ENCODE measurements at places on chromosomes 4 and X. TPM values are rescaled to one million over a fixed set of nuclear protein-coding genes. Genes with fewer than 3 reads are reported as not detected.

- H3K36me3 ChIP-seq: no peaks in the 10 kb centered on the region
- H3K4me3 ChIP-seq: no peak overlapping the region
- DNase-seq: no peak
- H3K27me3 ChIP-seq: no peaks in the 10 kb centered on the region
- no peak overlapping the region for H3K27ac ChIP-seq
These were observed 33.5 kb downstream of the NAT8L start for GRCh38 chr4:2092669-2093053.

- no peak overlapping the region for H3K4me3 ChIP-seq
- no peaks in the 10 kb centered on the region for H3K27me3 ChIP-seq
- no peak for DNase-seq
- peaks cover 10% of the 10 kb centered on the region for H3K4me1 ChIP-seq
These were observed 13.2 kb downstream of the CA5B start for GRCh38 chrX:15751155-15751819.

DNA sequence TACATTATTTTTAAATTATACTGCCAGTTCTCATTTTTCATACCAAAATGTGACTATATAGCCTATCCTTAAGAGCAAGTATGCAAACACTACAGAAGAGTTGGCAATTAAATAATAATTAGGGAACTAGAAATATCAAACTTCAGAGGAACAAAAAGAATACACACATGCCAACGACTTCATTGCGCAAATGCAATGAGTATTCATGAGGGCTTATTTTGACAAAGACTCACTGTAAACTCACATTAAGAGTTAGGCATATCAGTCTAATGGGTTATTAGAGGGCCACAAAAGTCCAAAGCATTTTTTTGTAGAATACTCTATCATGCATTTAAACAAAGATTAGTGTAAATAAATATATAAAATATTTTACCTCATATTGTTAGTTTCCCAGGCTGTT, 31.6 kb downstream of the SLC10A7 start:
- no peak overlapping the region for H3K27ac ChIP-seq
- no peaks in the 10 kb centered on the region for H3K36me3 ChIP-seq

DNA sequence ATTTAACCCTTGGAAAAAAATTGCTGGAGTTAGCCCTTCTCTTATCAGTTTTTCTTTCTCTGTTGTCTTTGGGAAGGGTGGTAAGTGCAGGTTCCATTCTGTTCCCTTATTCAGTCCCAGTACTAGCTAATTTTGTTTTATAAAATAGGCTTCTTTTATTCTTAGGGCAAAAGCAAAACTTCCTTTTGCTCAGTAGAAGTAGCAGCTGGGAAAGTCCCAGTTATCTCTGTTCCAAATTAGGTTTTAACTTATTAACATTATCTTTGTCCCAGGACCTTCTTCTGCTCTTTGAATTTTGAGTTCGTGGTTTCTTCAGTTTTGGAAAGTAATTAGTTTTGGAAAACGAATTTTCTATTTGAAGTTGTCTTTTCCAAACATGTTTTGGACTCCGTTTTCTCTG, 61.1 kb downstream of the BANK1 start:
- H3K36me3 ChIP-seq: no peaks in the 10 kb centered on the region
- H3K27me3 ChIP-seq: no peaks in the 10 kb centered on the region
- H3K27ac ChIP-seq: no peak overlapping the region
- no peak for DNase-seq

GRCh38 chr4:36979533-36979932, 265.0 kb upstream of the NWD2 start:
- no peaks in the 10 kb centered on the region for H3K4me1 ChIP-seq
- H3K27me3 ChIP-seq: no peaks in the 10 kb centered on the region
- no peaks in the 10 kb centered on the region for H3K36me3 ChIP-seq
- no peak for DNase-seq
- H3K27ac ChIP-seq: no peak overlapping the region

GRCh38 chrX:12986164-12986779, 11.4 kb downstream of the TMSB4X start:
- H3K27me3 ChIP-seq: no peaks in the 10 kb centered on the region
- DNase-seq: no peak
- H3K36me3 ChIP-seq: no peaks in the 10 kb centered on the region
- peaks cover 8% of the 10 kb centered on the region for H3K4me1 ChIP-seq
- H3K27ac ChIP-seq: no peak overlapping the region
- H3K4me3 ChIP-seq: no peak overlapping the region

GRCh38 chr4:95156452-95156765, 392.4 kb downstream of the UNC5C start:
- H3K4me3 ChIP-seq: no peak overlapping the region
- H3K4me1 ChIP-seq: no peaks in the 10 kb centered on the region
- H3K27me3 ChIP-seq: no peaks in the 10 kb centered on the region
- DNase-seq: no peak
- no peak overlapping the region for H3K27ac ChIP-seq

DNA sequence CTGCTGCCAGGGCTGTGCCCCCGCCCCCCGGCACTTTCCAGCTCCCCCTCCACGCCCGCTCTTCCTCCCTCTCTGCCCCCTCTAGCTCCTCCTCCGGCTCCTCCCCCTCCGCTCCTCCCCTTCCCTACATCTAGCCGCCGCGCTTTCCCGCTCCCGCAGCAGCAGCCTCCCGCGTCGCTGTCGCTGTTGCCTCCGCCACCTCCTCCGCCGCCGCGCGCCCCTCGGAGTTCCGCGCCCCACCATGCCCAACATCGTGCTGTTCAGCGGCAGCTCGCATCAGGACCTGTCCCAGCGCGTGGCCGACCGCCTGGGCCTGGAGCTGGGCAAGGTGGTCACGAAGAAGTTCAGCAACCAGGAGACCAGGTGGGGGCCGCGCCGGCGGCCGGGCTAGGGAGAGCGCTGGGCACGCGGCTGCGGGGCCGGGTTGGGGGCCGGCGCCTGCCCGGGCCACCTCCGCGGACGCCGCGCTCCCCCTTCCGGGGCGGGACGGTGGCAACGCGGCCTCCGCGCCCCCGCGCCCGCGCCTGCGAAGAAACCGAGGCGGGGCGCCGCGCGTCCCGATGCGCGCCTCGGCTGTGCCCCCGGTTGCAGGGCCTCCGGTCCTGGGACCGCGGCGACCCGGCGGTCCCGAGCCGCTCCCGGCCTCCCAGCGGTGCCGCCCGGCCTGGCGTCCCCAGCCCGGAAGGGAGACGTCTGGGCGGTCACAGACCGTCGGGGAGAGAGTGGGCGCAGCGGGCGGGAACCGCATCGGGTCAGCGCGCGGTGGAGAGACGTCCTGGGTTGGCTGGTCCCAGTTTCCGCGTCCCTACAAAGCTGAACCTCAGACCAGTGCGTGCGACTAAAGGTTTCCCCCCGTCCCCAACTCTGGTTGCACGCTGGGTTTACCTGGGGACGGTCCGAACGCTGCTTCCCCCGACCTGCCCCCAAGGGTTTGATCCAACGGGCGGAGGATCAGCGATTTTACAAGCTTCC, at the start of gene PRPS2:
PRPS2 (plus strand) TSS at position 156 of the 972 bp plus-strand sequence; CDS start at position 242, 86 bp downstream.
- peak; percentile 83 for DNase-seq
- peak within 1 kb of the TSS; percentile 71 for H3K27ac ChIP-seq
- no peaks in the 10 kb centered on the region for H3K27me3 ChIP-seq
- H3K4me1 ChIP-seq: no peaks in the 10 kb centered on the region

- H3K4me3 ChIP-seq: no peak overlapping the region
- no peaks in the 10 kb centered on the region for H3K36me3 ChIP-seq
- no peak overlapping the region for H3K27ac ChIP-seq
- H3K27me3 ChIP-seq: no peaks in the 10 kb centered on the region
These were observed 10.4 kb upstream of the DCLK2 start for GRCh38 chr4:150067859-150068258.

GRCh38 chr4:8219236-8219635, 20.1 kb downstream of the SH3TC1 start:
- H3K27ac ChIP-seq: no peak overlapping the region
- DNase-seq: no peak
- H3K4me3 ChIP-seq: no peak overlapping the region
- no peaks in the 10 kb centered on the region for H3K4me1 ChIP-seq
- H3K27me3 ChIP-seq: no peaks in the 10 kb centered on the region

- H3K36me3 ChIP-seq: no peaks in the 10 kb centered on the region
- no peaks in the 10 kb centered on the region for H3K4me1 ChIP-seq
- H3K4me3 ChIP-seq: no peak overlapping the region
These were observed 214.3 kb upstream of the PPARGC1A start for GRCh38 chr4:24104158-24104565.

DNA sequence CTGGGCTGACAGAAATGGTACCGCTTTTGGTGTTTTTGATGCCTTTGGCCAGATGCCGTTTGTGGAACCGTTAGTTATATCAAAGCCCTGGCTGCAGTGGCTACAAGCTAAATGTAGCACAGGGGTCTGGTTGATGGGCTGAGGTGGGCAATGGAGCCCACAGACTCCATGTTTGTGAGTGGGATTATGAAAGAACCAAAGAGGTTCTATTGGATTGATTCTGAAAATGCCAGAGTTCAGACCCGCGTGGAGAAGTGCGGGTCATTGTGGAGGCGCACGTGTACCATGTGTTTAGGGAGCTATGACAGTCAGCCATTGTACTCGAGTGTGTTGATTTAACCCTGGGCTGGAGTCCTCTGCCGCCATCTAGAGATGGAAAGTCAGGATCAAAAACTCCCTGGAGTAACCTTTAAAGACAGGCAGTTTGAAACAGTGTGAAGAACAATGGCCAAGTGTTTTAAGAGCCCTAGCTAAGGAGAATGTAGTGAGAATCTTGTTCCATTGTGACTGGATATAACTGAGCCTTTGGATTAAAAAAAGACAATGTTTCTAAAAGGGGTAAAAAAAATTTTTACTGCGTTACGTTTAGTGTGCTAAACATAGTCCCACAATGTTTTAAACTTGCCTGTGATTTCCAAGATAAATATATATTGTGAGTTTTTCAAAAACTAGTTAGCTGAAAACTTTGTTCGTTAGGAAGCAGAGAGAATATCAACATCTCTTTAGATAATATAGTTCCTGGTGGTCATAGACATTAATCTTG, 12.7 kb downstream of the ART3 start:
- no peak overlapping the region for H3K4me3 ChIP-seq
- no peak for DNase-seq
- H3K27ac ChIP-seq: no peak overlapping the region
- no peaks in the 10 kb centered on the region for H3K36me3 ChIP-seq
- no peaks in the 10 kb centered on the region for H3K4me1 ChIP-seq
- no peaks in the 10 kb centered on the region for H3K27me3 ChIP-seq

DNA sequence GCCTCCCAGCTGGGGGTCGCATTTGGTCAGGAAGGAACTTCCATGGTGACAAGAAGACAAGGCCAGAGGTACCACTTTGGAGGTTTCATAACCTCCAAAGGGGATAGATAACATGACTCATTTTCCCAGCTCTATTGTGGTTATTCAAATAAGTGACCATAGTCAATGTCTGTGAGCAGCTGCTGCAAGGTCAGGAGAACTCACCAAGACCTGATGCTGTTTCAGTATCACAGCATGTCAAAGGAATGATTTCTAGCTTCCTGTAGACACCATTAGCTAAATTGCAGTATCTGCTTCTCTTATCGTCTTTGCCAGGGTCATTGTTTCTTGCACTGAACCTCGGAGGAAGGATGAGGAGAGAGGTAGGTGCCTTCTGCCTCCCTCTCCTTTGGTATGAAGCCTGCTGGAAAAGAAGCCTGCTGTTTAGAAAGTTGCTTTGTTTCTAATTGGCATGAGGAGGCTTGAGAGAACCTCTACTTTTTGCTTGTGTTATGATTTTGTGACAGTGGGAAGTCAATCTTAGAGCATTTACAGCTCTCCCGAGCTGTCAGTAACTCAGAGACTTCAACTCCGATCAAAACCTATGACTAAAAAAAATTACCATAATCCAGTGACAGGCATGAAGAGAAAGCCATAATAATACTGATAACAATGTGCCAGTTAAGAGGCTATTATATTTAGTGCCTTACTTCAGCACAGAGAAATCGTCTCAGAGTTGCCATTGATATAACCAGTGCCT, 38.0 kb upstream of the GATB start:
- no peaks in the 10 kb centered on the region for H3K36me3 ChIP-seq
- no peak overlapping the region for H3K4me3 ChIP-seq
- DNase-seq: no peak
- no peaks in the 10 kb centered on the region for H3K27me3 ChIP-seq

DNA sequence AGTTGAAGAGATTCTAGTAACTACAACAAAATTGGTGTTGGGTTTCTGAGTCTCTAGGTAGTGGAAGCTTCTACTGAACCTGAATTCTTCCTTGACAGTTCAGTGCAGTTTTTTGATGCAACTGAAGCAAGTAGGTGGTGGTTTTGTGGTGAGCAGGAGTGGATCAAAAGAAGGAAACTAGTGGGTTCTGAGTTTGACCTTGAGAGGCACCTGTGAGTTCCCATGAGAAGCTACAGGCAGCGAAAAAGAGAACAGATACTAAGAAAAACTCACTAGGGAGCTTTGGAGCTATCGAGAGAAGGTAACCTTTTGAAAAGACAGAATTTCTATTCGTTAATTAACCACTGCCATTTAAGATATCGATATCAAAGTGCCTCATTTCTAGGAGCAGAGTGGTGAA, 145.2 kb downstream of the PDHA2 start:
- H3K4me3 ChIP-seq: no peak overlapping the region
- DNase-seq: no peak
- H3K27ac ChIP-seq: no peak overlapping the region
- H3K27me3 ChIP-seq: no peaks in the 10 kb centered on the region
- H3K4me1 ChIP-seq: no peaks in the 10 kb centered on the region
- H3K36me3 ChIP-seq: no peaks in the 10 kb centered on the region

GRCh38 chr4:20528508-20528907, 171.8 kb upstream of the PACRGL start:
- H3K4me3 ChIP-seq: no peak overlapping the region
- H3K4me1 ChIP-seq: no peaks in the 10 kb centered on the region
- H3K27me3 ChIP-seq: no peaks in the 10 kb centered on the region
- H3K27ac ChIP-seq: no peak overlapping the region
- H3K36me3 ChIP-seq: peaks cover 5% of the 10 kb centered on the region
- no peak for DNase-seq

DNA sequence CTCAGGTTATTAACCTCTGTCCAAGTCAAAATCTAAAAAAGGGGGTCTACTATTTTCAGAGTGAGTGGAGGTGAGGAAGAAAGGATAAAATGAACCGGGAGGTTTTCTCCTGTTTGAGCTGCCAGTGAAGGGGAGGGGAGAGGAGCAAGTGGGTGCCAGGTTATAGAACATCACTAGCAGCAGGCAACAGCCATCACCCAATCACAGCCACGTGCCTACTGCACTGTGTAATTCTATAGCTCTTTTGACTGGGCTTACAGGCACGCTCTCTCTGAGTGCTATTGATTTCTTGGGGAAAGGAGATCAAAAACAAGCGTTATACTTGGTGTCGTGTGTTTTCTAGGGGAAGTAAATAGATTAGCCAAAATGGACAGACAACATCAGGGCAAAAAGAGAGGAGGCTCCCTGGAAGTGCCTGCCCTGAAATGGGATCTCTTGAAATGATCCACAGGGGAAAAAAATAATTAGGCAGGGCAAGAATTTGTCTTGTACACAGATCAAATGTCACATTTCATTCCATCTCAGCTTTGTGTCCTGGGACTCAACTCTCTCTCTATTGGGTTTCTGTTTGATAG, 300.5 kb upstream of the LCORL start:
- no peaks in the 10 kb centered on the region for H3K4me1 ChIP-seq
- DNase-seq: no peak
- H3K36me3 ChIP-seq: no peaks in the 10 kb centered on the region

GRCh38 chr4:57064811-57065711, 45.1 kb downstream of the IGFBP7 start:
- H3K27me3 ChIP-seq: no peaks in the 10 kb centered on the region
- H3K4me3 ChIP-seq: no peak overlapping the region
- DNase-seq: peak; percentile 87
- H3K36me3 ChIP-seq: no peaks in the 10 kb centered on the region

JCHAIN gene
- total RNA-seq: 1.4 TPM

NAT8L gene
- total RNA-seq: 0.28 TPM

SGMS2 gene
- total RNA-seq: 204 TPM

CXCL5 gene
- total RNA-seq: not detected

MAGEE2 gene
- total RNA-seq: not detected

TMPRSS11F gene
- not detected for total RNA-seq

FAM9C gene
- not detected for total RNA-seq

ACE2 gene
- total RNA-seq: not detected

RPA4 gene
- 0.66 TPM for total RNA-seq

TREX2 gene
- not detected for total RNA-seq

SHOX gene
- total RNA-seq: not detected

RADX gene
- 1.8 TPM for total RNA-seq
